Activated CD8-positive, alpha-beta memory T cell treated with anti-CD3 and anti-CD28 coated beads for 4 hours (primary cell): ENCODE measurements at places on chromosomes 1 and 21.

- peak; percentile 36 for DNase-seq
These were observed 58.4 kb upstream of the COL6A1 start for GRCh38 chr21:45923146-45923545.

GRCh38 chr1:162068301-162068700 lies 1.2 kb upstream of the NOS1AP start:
- no peak for DNase-seq

GRCh38 chr1:210291786-210292230 lies 36.9 kb upstream of the HHAT start:
- no peak for DNase-seq

GRCh38 chr1:235818632-235819136 lies 48.0 kb downstream of the LYST start:
- DNase-seq, result no peak
